Natural killer cell (primary cell): ENCODE measurements at places on chromosomes 4 and X. TPM values are rescaled to one million over a fixed set of nuclear protein-coding genes. Genes with fewer than 3 reads are reported as not detected.
A peak's percentile ranks its signal among the peaks of the same experiment; 100 is the strongest.

GRCh38 chr4:169810325-169811323 lies 52.9 kb upstream of the HPF1 start:
- peak; percentile 74 for DNase-seq

DNA sequence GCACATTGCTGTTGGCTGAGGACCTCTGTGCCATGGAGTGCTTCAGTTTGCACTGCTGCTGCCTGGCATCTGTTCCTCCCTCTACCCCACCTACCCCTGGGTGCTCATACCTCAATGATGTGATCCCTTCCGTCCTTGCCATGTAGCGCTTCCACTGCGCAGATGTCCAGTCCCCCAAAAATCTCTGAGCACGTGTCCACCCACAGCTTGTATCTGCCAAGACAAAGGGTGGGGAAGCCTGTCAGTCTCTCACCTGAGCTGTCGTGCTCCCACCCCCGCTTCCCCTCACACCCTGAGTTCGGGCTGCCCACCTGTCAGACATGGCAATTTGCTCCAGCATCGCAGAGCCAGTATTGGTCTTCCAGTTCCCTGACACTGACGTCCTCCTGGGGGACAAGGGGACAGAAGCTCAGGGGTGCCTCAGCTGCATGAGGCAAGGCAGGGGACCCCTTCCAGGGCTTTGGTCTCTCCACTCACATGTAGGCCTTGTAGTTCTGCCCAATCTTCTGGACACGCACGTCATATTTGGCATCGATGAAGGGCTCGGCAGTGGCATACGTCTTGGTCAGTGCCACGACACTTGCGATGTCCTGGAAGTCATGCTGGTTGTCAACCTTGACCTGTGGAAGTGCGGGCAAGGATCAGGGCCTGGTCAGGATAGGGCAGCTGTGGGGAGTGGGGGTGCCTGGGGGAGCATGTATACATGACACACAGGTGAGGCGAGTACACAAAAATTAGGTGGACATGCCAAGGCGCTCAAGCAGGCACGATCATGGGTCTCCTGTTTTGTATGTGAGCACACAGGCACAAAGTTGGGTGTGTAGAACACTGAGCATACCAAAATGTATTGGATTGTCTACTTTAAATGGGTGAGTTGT lies 6.0 kb upstream of the TIMP1 start:
- no peak for DNase-seq

The ELK1 gene
- 14.1 TPM for total RNA-seq

The TMEM165 gene
- total RNA-seq: 102 TPM
